BJ (cell line): ENCODE measurements at places on chromosomes 3 and 15.

- no peak for DNase-seq
Observed at GRCh38 chr3:32349184-32349583, 42.5 kb upstream of the CMTM7 start.

DNA sequence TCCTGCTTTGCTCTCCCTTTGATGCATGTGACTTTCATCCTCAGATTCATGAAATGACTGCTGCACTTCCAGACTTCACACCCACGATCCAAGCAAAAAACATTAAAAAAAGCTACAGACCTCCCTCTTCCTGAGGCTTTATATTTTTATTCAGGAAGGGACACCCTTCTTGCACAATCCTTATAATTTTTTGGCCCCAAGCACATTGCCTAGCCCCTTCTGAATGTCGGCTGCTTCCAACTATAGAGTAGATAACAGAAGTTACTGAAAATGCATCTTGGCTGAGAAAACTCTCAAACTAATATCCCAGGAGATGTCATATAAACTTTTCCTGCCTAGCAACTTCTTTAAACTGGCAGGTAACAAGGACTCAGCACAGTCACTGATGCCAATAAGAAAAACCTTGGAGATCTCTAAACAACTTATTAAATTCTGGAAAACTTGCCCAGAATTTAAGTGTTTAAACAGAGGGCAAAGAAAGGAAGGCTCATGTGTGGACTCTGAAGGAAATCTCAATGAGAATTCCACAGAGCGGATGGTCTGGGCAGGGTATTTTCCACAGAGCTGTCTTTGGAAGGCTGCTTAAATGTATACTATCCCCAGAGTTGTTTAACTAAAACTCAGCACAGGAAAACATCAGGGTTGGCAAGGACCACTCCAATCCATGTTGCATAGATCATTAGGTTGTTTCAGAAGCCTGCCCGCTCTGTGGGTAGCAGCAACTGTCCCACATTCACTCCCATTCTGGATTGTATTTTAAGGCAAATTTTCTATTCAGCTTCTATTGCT lies 746.8 kb upstream of the LMCD1 start:
- no peak for DNase-seq

GRCh38 chr3:152257563-152258035 lies 11.1 kb upstream of the MBNL1 start:
- DNase-seq: no peak

DNA sequence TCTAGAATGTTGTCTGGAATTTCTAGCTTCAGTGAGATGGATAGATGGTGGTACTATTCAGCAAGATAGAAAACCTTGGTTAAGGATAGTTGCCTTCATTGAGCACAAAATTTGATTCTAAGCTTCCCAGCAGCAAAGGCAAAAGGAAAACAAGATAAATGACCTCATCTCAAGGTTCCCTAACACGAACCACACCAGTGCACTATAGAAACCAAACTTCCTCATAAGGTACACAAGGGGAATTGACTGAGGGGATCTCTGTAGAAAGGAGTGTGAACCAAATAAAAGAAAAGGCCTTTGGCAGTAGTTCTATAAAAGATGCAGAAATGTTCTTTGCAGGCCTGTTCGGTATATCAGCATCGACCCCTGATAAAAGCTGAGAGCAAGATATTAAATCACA lies 288.9 kb downstream of the SHQ1 start:
- no peak for DNase-seq

GRCh38 chr3:4432259-4432658 lies 34.8 kb downstream of the SUMF1 start:
- no peak for DNase-seq

DNA sequence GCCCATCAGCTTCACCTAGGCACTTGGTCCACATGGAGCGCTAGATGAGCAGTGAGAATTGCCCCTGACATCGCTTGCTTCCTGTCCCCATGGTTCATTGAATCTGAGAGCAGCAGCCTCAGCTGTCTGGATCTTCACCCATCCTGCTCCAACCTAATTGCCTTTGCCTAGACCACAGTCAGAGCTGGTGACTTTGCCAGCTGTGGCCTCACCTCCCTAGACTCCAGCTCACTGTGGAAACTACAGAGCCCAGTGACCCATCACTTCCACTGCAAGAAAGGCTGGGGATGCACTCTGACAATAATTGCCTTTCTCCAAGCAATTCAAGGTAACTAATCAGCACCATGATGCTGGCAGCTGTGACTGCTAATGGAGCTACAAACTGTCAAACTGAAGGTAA lies 30.6 kb upstream of the SLC6A1 start:
- no peak for DNase-seq

GRCh38 chr3:117722856-117723255 lies 1013.3 kb downstream of the TUSC7 start:
- DNase-seq: no peak

DNA sequence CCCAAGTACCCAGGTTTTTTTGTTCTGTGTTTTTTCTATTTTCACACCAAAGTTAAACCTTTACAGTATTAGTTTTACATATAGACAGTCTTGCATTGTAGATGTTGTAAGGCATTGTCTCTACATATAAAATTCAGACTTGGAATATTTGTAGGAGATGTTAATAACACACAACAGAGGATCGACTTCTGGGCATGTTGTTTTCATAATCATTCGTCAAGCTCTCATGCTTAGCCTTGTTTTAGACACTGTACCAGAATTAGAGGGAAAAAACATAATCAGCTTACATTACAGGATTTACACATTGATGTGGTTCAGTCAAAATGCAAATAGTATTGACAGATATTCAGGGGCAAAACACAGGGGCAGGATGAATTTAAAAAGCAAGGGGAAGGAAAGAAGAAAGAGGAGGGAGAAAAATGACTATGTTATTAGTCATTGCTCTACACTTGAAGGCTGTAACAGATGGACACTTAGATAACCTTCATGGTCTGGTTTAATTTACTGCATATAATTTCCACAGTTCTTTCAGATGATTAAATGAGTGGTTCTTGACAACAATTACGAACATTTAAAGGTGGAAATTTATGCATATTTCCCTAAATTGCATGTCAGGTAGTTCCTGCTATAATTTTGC lies 7.5 kb downstream of the CMSS1 start:
- peak; percentile 4 for DNase-seq

- DNase-seq: peak; percentile 10
Observed at GRCh38 chr3:161920196-161920595, 423.6 kb downstream of the OTOL1 start.

DNA sequence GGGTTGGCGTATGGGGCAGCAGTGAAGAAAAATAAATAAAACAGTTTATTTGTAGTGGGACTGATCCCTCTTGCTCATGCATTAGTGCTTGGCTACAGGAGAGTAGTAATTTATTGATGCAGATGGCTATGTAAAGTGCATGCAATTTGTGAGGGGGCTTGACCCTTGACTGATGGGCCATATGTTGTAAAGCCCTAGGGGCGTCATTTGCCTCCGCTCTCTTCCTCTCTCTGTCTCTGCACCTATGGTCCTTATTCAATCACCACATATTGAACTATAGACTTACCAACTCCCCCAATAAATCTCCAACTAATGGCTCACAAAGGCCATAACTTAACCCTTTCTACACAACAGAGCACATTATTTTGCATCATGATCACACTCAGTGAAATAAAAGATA lies 227.7 kb downstream of the ROBO2 start:
- DNase-seq: no peak

DNA sequence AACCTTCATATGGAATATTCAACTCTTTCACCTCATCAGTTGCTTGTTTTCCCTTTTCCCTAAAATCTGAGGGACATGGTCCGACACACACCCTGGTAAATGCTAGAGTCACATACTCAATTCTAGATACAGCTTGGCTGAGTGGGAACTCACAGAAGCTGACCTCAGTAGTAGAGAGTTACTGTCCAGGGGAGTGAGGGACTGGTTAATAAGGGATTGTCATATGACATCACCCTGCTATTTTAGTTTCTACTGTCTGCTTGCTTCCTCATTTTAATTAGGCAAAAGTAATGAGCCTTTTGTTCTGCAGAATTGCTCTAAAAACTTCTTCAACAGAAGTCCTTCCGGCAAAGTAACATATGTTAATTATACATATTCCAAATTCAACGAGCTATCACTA lies 244.5 kb downstream of the ZIC4 start:
- DNase-seq: no peak

DNA sequence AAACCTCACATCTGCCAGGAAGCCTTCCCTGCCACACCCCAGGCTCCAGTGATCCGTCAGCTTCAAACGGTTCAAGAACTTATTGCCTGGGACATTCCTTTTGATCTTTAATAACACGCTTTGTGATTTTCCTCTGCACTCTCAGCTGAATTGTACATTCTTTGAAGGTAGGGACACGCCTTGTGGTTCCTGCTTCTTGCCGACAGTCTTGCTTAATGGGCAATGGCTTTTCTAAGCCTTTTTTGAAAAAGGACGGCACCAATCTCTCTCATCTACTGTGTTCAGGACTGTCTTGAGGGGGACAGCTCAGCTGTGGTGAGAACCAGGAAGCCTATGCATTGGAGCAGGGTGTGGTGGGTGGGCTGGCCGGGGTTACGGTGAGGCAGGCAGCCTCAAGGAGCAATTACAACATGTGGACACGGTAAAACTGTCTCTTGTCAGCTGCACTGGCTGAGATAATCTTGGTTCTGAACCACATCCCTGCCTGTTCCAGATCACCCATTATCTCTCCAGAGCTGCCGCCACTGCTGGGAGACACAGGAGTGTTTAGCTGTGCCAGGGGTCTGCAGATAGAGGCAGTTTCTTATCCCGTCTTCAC lies 46.0 kb upstream of the GLCE start:
- no peak for DNase-seq

DNA sequence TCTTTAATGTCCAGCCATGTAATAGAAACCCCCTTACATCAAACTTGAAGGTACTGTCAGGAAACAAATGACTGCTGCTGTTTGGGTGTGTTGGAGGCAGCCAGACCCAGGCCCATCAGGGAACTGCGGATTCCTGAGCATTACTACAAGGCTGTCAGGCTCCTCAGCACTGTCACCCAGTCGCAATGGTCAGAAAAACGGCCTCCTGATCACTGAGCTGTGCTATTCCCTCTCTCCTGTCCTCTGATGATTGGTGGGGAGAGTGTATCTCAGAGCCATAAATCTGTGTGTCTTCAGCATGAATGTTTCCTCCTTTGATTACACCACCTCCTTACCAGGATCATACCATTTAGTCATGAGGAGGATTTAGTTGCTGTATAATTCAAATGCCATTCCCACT lies 135.2 kb upstream of the GADL1 start:
- no peak for DNase-seq

GRCh38 chr15:79529157-79529785 lies 97.1 kb downstream of the MINAR1 start:
- DNase-seq: no peak

- no peak for DNase-seq
Observed at GRCh38 chr15:90895571-90896117, 7.5 kb upstream of the MAN2A2 start.

GRCh38 chr3:58200846-58201355 lies 9.9 kb downstream of the DNASE1L3 start:
- DNase-seq: no peak

DNA sequence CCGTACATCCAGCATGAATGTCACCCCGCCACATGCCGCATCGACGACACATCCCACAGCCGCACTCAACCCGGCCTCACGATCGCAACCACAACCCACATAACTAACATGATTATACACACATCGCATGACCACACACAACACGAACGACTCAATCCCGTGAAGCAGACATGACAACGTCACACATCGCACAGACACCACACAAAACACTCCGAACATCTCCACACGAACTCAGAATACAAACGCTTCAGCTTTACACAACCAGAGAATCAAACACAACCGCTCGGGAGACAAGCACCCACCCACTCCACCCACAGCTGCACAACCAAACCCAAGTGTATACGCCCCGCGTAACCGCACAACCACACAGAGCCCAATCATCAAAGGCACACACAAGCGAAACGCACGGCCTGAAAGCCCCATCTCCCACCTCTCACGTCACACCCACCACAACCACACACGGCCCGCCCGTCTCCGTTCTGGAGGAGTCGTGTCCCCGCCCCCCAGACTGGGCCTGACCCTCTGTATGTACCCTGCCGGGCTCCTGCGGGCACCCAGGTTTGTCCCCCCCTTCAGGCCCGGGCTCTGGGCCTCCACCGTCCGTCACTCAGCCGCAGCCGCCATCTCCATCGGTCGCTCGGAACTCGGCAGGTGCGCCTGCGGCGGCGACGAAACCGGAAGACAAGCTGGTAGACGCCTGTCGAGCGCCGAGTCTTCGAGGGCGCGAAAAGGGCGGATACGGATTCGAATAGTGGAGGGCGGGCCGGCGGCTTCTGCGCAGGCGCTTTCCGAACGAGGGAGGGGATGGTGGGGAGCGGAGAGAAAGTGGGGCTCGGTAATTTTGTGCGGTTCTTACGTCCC lies at the start of gene RBSN:
Gene RBSN (minus strand): TSS at position 646 of the 861 bp plus-strand sequence. CDS start 3,028 bp downstream, outside the sequence.
- peak; percentile 52 for DNase-seq

DNA sequence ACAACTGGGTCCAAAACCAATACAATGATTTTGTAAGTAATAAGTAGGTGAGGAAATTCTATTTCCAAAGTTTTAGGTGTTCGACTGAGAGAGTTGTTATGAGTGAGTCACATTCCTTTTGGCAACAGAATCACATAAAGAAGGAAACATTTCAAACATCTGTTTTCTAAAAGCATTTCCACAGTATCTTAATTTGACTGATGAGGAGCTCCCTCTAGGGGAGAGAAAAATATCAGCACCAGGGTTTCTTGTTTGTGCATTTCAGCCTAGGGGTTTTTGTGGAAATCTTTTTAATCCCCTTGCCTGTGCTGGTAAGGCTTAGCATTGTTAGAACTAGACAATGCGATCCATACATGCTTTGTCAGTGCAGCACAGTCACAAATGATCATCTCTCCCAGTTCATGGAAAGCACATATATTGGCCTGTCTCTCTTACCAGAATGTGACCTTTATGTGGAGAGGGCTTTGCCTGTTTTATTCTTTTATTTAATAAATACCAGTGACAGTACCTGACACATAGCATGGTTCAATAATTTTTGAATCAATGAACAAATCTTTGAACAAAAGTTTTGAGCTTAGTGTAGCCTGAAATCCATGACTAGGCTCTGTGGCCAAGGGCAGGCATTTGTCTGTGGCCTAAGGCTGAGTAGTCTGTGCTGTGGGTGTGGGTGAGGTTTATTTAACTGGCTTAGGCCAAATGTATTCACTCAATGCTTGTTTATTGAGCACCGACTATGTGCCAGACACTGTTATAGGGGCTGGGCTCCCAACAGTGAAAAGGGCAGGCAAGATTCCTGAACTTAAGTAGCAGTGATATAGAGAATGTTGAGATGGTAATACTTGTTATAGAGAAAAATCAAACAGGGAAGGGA lies 21.1 kb upstream of the IQCF6 start:
- DNase-seq: peak; percentile 52
